ENCODE measurements at places on chromosomes 5 and 9.
A peak's percentile ranks its signal among the peaks of the same experiment; 100 is the strongest.

DNA sequence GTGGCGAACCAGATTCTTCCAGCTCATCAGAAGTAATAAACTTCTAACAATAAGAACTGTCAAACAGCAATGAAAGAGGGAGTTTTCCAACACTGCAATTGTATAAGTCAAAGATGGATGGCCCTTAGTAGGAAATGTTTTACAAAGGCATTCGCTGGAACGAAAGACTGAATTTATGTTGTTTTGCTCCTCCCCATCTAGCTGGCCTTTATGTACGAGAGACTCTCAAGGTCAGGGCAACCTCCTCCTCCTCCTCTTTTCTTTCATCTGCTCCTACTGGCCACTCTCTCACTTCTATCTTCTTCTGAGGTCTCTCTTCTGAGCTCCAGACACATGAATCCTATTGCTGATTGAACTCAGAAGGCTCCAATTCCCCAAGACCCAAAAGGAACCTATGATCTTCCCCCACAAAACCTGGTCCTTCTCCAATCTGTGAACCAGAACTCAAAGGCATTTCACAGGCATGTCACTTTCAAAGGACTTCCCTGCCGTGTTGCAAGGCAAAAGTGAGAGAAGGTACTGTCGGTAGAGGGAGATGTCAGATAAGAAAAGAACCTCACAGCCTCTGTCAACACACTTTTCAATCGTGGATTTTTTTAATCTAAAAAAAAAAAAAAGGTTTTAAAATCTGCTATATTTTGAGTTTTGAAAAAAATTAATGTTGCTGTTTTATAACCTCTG lies 28.5 kb upstream of the PUM3 start:
- no peak overlapping the region for H3K27ac ChIP-seq
- H3K4me1 ChIP-seq: no peaks in the 10 kb centered on the region

DNA sequence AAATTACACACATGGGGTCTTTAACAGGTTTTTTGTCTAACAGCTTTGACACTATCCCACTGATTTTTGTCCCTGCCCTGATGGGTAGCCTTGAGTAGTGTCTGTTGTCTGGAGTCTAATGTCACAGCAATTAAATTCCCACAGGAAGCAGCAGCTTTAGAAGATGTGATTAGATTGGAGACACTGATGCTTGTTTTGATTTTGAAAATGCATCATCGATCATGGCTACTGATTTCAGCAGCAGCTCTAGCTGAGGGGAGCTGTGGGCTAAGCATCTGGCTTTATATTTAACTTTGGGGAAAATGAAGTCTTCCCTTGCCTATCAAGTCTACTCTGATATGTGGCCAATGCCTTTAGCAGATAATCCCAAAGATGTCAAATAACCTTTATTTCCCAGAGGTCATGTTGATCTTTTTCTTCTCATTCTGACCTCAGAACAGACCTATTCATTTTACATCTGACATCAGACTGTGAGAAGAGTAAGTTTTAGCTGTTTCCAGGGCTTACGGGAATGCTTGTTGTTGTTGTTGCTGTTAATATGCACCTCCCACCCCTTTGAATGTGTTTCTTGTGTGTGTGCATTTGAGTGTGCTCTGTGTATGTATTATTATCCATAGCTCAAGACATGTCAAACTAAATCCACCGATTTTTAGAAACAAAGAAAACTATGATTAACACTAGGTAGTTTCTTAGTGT lies 704.9 kb upstream of the NUDT12 start:
- H3K36me3 ChIP-seq: no peaks in the 10 kb centered on the region
- DNase-seq: no peak
- H3K27me3 ChIP-seq: no peaks in the 10 kb centered on the region

GRCh38 chr9:129569502-129570449 lies 51.1 kb downstream of the C9orf50 start:
- no peak overlapping the region for H3K27ac ChIP-seq
- no peaks in the 10 kb centered on the region for H3K27me3 ChIP-seq
- H3K4me3 ChIP-seq: no peak overlapping the region
- peak; percentile 65 for DNase-seq
- no peaks in the 10 kb centered on the region for H3K36me3 ChIP-seq
- peaks cover 15% of the 10 kb centered on the region for H3K4me1 ChIP-seq

- no peak overlapping the region for H3K27ac ChIP-seq
- no peaks in the 10 kb centered on the region for H3K36me3 ChIP-seq
- no peaks in the 10 kb centered on the region for H3K27me3 ChIP-seq
- DNase-seq: no peak
- H3K4me1 ChIP-seq: peaks cover 40% of the 10 kb centered on the region
These were observed 155.1 kb upstream of the DMRT1 start for GRCh38 chr9:686321-686813.

- DNase-seq: no peak
- no peaks in the 10 kb centered on the region for H3K36me3 ChIP-seq
- H3K27me3 ChIP-seq: no peaks in the 10 kb centered on the region
- H3K27ac ChIP-seq: no peak overlapping the region
These were observed 57.6 kb downstream of the ZNF618 start for GRCh38 chr9:113933671-113934070.

DNA sequence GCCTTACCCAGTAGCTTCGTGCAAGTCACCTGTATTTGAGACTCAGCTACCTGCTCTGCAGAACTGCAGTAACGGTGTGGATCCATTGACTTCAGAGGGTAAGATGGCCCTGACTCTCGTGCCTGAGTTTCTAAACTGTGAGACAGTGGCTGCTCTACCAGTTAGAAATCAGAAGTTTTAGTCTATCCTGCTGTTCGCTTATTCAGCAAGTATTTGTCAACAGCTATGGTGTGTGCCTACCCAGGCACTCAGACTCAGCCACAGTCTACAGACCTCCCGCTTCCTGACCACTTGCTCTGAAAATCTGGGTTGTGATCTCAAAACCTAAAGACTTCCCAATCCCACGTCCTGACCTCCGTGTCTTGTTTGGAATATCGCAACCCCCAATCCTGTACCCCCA lies 13.5 kb downstream of the AQP3 start:
- no peaks in the 10 kb centered on the region for H3K4me1 ChIP-seq
- no peak overlapping the region for H3K27ac ChIP-seq
- H3K27me3 ChIP-seq: no peaks in the 10 kb centered on the region

DNA sequence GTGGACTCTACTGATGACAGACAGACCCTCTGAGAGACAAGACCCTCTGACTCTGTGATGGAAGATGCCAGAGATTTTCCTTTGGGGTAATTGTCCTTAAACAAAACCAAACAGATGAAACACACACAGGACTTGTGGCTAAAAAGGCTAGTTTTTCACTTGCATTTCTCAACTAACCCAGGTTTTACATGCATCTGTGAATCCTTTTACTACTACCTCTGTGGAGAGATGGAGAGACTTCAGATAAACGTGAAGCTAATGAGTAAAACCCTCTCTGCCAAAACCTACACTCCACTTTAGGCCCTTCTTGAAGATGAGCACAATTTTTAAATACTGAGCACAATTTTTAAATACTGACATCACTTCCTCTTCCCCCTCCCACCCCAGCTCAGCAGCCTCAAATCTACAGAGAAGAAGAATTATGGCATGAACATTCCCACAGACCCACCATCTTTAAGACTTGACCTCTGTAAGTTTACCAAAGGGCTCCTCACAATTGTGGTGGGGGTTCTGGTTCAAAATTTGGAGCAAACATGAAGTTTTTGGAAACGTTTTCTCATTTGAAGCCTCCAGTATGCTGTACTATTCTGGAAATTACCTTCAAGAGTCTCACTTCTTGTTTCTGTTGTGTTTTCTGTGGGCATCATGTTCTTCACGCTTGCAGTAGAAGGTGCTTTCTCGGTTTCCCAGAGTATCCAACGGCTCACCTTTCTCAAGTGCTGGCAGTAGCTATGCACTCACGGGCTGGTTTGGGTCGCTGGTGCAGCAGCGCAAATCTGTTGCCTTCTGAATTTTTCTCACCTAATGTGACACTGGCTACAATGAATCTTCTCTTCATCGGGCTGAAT lies 42.7 kb downstream of the ACER2 start:
- H3K27me3 ChIP-seq: no peaks in the 10 kb centered on the region
- H3K4me1 ChIP-seq: peaks cover 9% of the 10 kb centered on the region
- no peak for DNase-seq
- no peak overlapping the region for H3K4me3 ChIP-seq

DNA sequence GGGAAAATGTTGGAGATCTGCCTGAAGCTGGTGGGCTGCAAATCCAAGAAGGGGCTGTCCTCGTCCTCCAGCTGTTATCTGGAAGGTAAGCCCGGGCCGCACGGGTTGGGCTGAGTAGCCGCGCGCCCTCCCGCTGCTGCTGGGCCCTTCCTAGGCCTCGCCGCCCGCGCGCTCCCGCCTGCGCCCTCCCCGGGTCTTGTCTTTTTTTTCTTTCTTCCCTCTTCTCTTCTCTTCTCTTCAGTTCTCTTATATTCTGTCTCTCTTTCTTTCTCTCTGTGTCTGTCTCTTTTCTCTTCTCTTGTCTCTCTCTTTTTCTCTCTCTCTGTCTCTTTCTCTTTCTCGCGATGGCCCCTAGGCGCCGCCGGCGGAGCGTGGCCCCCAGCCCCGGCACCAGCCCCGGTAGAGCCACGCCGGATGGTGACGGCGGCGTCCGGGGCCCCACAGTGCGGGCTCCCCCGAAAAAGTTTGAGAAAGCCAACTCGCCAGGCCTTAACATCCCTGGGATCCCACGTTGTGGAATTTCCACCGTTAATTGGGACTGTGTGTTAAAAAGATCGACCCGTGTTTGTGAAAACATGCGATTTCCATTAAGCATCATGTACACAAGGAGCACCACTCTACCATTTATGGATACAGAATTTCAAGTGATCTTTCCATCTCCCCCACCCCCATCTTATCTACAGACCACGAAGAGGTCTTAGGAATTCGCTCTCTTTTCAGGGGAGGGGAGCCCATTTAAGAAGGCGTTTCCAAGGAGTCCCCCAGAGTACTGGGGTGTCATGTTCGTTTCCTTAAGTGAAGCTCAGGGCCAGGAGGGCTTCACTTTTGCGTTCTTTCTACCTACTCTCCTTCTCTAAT lies 616 bp downstream of the ABL1 start:
- H3K27me3 ChIP-seq: no peaks in the 10 kb centered on the region
- peak overlapping the region; percentile 71 for H3K27ac ChIP-seq
- H3K4me3 ChIP-seq: peak overlapping the region; percentile 87
- no peaks in the 10 kb centered on the region for H3K36me3 ChIP-seq

DNA sequence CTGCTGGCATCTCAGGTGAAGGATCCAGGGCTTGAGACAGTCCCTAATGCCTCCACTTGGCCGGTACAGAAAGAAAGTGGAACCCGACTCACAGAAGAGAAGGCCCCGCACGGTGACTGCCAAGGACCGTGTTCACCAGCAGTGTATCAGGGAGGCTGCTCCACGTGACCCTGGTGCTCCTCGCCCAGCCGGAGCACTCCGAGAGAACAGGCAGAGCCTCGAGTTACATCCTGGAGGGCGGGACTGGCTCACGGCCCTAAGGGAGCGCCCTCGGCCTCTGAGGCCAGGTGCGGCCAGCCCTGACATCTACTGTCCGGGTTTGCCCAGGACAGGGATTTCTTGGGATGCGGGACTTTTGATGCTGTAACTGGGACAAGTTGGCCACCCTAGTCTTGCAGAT lies 104.0 kb upstream of the SARDH start:
- no peaks in the 10 kb centered on the region for H3K27me3 ChIP-seq
- no peak overlapping the region for H3K27ac ChIP-seq
- DNase-seq: peak; percentile 58
- peaks cover 44% of the 10 kb centered on the region for H3K4me1 ChIP-seq

- DNase-seq: no peak
- no peaks in the 10 kb centered on the region for H3K4me1 ChIP-seq
- no peaks in the 10 kb centered on the region for H3K36me3 ChIP-seq
- H3K27me3 ChIP-seq: no peaks in the 10 kb centered on the region
- no peak overlapping the region for H3K4me3 ChIP-seq
- no peak overlapping the region for H3K27ac ChIP-seq
These were observed 54.0 kb upstream of the SLIT3 start for GRCh38 chr5:169354921-169355320.

DNA sequence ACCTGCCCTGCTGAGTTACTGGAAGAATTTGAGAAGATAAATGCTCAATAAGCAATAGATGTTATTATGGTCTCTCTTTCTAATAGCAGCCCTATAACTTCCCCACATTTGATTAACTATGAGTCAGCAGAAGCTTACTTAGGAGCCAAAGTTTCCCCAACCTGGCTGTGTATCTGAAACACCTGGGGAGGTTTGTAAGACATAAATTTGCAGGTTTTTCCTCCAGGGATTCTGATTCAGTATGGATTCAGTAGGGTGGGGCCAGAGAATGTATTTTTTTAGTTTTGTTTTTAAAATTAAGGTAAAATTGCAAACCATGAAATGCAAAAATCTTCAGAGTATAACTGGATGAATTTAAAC lies 44.9 kb upstream of the GNPDA1 start:
- no peaks in the 10 kb centered on the region for H3K36me3 ChIP-seq
- peaks cover 6% of the 10 kb centered on the region for H3K4me1 ChIP-seq
- no peak overlapping the region for H3K27ac ChIP-seq
- H3K27me3 ChIP-seq: no peaks in the 10 kb centered on the region
- no peak overlapping the region for H3K4me3 ChIP-seq
- no peak for DNase-seq

DNA sequence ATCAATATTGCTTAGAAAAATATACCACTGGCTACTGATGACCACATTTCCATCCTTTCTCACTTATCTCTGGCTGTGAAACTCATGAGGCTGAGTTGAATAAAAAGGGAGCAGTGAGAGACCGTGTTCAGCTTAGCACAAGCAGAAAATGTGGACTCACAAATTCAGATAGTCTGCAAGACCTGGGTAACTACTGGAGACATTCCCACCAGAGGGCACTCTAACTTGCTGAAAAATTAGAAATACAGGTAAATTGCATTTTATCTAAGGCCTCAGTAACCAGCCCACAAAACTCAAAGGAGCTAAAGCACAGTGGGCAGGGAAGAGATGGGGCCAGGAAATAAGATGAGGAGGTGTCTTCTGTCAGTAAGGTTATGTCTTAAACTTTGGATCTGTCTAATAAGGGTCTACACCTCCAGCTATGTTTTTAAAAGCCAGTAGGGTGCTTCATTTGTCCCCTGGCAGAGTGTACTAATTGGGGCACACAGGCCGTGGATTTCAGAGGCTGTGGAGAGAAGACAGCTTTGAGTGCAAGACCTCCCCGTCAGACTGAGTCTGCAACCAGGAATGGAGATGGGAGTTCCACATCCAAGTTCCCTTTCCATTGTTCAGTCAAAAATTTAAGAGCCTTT lies 8.7 kb upstream of the NDUFB6 start:
- no peaks in the 10 kb centered on the region for H3K4me1 ChIP-seq
- H3K27ac ChIP-seq: no peak overlapping the region
- no peaks in the 10 kb centered on the region for H3K36me3 ChIP-seq
- H3K27me3 ChIP-seq: no peaks in the 10 kb centered on the region
- peak; percentile 67 for DNase-seq

- DNase-seq: no peak
- no peaks in the 10 kb centered on the region for H3K4me1 ChIP-seq
- H3K27ac ChIP-seq: no peak overlapping the region
- no peak overlapping the region for H3K4me3 ChIP-seq
- peaks cover 5% of the 10 kb centered on the region for H3K36me3 ChIP-seq
These were observed 22.7 kb downstream of the RCL1 start for GRCh38 chr9:4815381-4815956.

GRCh38 chr9:114324492-114324891 lies 1.6 kb downstream of the ORM1 start:
- no peaks in the 10 kb centered on the region for H3K27me3 ChIP-seq
- no peaks in the 10 kb centered on the region for H3K4me1 ChIP-seq
- no peak overlapping the region for H3K4me3 ChIP-seq
- no peaks in the 10 kb centered on the region for H3K36me3 ChIP-seq

All from neural progenitor cell (in vitro differentiated cells).